Activated CD4-positive, CD25-positive, alpha-beta regulatory T cell (primary cell): ENCODE measurements at places on chromosomes 11 and 22.

- no peak for DNase-seq
Observed at GRCh38 chr11:15819679-15820286, 536.6 kb downstream of the SOX6 start.

DNA sequence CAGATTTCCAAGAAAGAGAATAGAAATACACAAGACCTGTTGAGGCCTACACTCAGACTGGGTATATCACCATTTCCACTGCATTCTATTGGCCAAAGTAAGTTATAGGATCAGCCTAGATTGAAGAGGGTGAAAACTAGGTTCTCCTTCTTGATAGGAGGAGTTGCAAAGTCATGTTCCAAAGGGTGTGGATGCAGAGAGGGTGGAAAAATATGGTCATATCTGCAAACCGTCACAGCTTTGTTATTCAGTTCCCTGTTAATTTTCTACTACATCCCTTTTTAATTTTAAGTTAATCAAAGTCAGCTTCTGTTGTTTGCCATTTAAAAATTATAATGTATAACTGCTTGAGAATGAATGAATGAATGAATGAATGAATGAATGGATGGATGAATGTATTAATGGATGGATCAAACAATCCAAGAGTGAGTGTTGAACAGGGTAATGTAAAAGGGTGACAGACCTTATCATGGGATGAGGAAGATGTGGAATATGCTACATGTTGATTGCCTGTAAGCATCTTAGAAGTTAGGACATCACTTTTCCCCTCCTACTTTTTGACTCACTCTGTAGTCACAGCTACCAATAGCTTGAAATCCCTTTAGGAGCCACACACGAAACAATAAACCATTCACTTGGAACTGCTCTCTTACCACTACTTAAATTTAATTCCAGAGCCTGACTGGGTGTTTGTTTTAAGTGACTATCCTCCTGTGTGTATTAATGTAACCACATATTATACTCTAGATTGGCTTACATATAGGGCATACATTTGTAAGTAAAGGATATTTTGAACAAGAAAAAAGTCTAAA lies 121.5 kb downstream of the CCDC34 start:
- no peak for DNase-seq

- DNase-seq: no peak
Observed at GRCh38 chr11:106581399-106581798, 436.9 kb downstream of the GUCY1A2 start.

DNA sequence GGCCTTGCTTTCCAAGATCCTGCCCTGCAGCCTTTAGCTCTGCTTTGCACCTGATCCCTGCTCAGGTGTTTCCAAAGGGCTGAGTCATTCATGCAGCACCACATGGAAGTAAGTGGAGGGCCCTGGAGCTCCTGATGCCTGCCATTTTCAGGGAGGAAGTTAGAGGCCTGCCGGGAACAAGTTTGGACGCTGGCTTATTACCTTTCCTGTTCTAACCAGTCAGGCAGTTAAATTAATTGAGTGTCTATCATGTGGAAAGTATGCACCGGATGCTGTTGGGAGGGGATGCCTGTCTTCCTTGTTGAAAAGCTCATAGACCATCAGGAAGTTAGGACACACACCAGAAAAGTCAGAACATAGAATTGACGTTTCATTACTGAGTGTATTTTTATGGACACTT lies 73.7 kb upstream of the PLET1 start:
- no peak for DNase-seq

GRCh38 chr11:130208241-130209127 lies 48.9 kb downstream of the ST14 start:
- DNase-seq: no peak
